ENCODE measurements at places on chromosomes 16 and 17.

DNA sequence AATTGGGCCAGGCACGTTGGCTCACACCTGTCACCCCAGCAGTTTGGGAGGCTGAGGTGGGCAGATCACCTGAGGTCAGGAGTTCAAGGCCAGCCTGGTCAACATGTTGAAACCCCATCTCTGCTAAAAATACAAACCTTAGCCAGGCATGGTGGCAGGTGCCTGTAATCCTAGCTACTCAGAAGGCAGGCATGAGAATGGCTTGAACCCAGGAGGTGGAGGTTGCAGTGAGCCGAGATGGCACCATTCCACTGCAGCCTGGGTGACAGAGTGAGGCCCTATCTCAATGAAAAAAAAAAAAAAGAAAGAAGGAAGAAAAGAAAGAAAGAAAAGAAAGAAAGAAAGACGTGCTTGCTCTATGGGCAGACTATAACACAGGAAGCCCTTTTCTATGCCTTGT, 84.4 kb downstream of the FOXL1 start:
- DNase-seq, result no peak
- no peak overlapping the region for H3K27ac ChIP-seq
- peaks cover 10% of the 10 kb centered on the region for H3K4me1 ChIP-seq
- H3K36me3 ChIP-seq, result no peaks in the 10 kb centered on the region

GRCh38 chr16:82882982-82883835, 256.4 kb downstream of the CDH13 start:
- no peaks in the 10 kb centered on the region for H3K4me1 ChIP-seq
- no peaks in the 10 kb centered on the region for H3K36me3 ChIP-seq
- H3K4me3 ChIP-seq, result no peak overlapping the region

DNA sequence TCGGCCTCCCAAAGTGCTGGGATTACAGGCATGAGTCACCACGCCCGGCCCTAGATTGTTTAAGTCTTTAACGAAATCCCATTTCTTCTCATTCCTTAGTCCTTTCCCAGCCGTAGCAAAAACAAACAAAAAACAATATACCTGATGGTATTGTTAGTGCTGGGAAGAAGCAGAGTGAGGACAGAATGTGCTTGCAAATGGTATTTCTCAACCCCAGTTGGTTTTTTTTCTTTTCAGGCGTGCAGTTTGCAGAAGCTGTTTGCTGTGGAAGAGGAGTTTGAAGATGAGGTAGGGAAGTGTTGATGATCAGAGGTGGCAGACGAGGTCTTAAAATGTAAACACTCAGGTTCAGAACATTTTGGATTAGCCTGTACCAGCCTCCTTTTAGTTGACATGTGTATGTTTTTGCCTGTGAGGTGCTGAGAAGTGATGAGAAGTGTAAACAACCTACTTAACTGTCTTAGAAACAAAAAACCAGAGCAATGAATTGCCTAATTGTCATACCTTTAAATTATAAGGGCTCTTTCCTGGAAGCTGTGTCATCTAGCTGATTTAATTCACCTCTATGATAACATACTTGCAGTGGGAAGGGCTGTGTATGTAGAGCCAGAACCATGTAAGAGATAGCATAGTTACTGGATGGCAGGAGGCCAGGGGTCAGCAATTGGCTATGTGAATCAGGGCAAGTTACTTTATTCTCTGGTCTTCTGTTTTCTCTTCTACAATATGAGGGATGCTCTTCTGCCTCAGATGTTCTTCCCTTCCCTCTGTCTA, 3.4 kb downstream of the HROB start:
- no peaks in the 10 kb centered on the region for H3K27me3 ChIP-seq
- H3K36me3 ChIP-seq, result peaks cover 6% of the 10 kb centered on the region
- no peak overlapping the region for H3K4me3 ChIP-seq
- H3K27ac ChIP-seq, result no peak overlapping the region
- DNase-seq, result no peak

DNA sequence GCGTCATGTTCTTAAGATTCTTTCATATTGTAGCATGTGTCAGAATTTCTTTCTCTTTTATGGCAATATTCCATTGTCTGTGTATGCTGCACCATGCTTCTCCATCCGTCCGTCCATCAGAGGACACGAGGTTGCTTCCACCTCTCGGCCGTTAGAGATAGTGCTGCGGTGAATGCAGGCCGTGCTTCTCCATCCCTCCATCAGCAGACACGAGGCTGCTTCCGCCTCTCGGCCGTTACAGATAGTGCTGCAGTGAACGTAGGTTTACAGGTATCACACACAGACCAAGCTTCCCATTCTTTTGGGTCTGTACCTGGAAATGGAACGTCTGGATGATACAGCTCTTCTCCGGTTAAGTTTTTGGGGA, 113.5 kb downstream of the CMIP start:
- H3K4me3 ChIP-seq, result no peak overlapping the region
- no peaks in the 10 kb centered on the region for H3K4me1 ChIP-seq
- H3K36me3 ChIP-seq, result no peaks in the 10 kb centered on the region
- DNase-seq, result no peak

GRCh38 chr17:40311575-40311974, 2.6 kb downstream of the RARA start:
- no peaks in the 10 kb centered on the region for H3K36me3 ChIP-seq
- peak overlapping the region; percentile 72 for H3K27ac ChIP-seq
- H3K27me3 ChIP-seq, result no peaks in the 10 kb centered on the region
- no peak overlapping the region for H3K4me3 ChIP-seq

DNA sequence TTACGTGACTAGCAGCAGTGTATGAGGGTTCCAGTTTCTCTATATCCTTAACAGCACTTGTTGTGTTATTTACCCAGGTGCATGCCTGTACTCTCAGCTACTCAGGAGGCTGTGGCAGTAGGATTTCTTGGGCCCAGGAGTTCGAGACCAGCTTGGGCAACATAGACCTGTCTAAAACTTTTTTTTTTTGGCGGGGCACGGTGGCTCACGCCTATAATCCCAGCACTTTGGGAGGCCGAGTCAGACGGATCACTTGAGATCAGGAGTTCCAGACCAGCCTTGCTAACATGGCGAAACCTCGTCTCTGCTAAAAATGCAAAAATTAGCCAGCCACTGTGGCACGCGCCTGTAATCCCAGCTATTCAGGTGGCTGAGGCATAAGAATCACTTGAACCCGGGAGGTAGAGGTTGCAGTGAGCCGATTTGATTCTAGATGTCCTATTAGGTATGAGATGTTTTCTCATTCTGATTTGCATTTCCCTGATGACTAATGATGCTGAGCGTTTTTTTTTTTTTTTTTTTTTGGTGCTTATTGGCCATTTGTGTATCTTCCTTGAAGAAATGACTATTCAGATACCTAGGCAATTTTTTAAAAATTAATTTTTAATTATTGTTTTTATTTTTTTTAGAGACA, 13.4 kb downstream of the CASC3 start:
- no peak for DNase-seq
- H3K36me3 ChIP-seq, result peaks cover 17% of the 10 kb centered on the region
- H3K27ac ChIP-seq, result no peak overlapping the region
- no peak overlapping the region for H3K4me3 ChIP-seq
- H3K27me3 ChIP-seq, result no peaks in the 10 kb centered on the region
- peaks cover 5% of the 10 kb centered on the region for H3K4me1 ChIP-seq

- peaks cover 2% of the 10 kb centered on the region for H3K4me1 ChIP-seq
- H3K4me3 ChIP-seq, result peak overlapping the region; percentile 5
- DNase-seq, result peak; percentile 14
These were observed 479 bp downstream of the IRX6 start for GRCh38 chr16:55324285-55325079.

DNA sequence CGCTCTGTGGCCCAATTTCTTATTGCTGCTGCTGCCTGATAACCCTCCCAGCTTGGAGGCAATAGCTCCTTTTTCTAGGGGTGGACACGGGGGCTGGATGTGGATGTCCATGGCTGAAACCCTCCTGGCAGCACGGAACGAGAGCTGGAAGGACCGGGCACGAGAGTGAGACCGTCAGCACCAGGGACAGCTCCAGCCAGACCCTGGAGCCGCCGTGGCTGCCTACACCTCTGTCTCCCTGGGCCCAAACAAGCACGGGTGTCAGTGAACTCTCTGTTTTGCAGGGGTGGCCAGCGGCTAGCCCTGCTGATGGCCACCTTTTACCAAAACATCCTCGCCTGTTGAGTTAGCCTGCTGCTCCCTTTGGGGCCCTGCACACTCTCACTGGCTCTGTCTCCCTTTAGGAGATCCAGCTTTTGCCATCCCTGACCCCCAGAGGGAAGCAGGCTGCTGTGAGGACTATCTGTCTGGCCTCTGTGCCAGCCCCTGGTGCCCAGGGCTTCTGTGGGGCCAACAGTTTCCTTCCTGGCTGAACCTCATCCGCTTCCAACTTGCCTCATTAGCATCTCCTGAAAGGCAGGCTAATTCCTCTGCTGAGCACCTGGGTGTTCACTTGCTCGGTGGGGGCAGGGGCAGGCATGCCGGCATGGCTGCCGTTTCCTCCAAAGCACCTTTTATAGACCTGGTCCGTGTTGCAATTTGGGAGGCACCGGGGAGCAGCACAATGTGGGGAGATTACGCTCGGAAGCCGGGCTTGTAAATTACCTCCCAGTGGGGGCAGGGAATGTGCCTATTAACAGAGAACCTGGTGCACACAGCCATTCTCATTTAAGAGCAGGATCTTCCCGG, 118.1 kb downstream of the ENGASE start:
- no peaks in the 10 kb centered on the region for H3K4me1 ChIP-seq
- H3K27ac ChIP-seq, result no peak overlapping the region
- H3K4me3 ChIP-seq, result no peak overlapping the region
- DNase-seq, result peak; percentile 52

- H3K27me3 ChIP-seq, result no peaks in the 10 kb centered on the region
- no peak overlapping the region for H3K27ac ChIP-seq
- no peak overlapping the region for H3K4me3 ChIP-seq
- DNase-seq, result no peak
- H3K4me1 ChIP-seq, result no peaks in the 10 kb centered on the region
These were observed 6.6 kb upstream of the CNGB1 start for GRCh38 chr16:57977418-57978069.

- peaks cover 10% of the 10 kb centered on the region for H3K4me1 ChIP-seq
- peaks cover 1% of the 10 kb centered on the region for H3K36me3 ChIP-seq
- H3K27ac ChIP-seq, result no peak overlapping the region
- no peaks in the 10 kb centered on the region for H3K27me3 ChIP-seq
These were observed 115.6 kb downstream of the CCDC182 start for GRCh38 chr17:57629470-57629869.

DNA sequence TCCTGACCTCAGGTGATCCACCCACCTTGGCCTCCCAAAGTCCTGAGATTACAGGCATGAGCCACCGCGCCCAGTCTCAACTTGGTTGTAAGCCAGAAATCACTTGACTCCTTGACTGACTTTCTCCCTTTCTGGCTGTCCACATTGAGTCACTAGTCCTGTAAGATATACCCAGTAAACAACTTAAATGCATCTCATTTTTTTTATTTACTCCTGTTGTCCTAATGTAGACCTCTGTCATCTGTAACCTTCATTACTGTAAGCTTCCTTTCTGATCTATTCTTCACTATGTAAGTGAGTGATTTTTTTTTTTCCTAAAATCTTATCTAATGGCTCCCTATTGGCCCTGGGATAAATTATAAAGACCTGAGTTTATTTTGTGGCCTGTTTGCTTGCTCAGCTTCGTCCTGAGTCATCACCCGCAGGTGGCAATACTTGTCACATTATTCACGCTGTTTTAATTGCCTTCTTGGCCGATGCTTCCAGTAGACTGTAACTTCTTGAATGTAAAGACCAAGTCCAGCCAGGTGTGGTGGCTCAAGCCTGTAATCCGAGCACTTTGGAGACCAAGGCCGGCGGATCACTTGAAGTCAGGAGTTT, 41.0 kb downstream of the PAFAH1B1 start:
- no peak for DNase-seq
- no peaks in the 10 kb centered on the region for H3K4me1 ChIP-seq
- no peak overlapping the region for H3K4me3 ChIP-seq
- peaks cover 6% of the 10 kb centered on the region for H3K36me3 ChIP-seq
- no peaks in the 10 kb centered on the region for H3K27me3 ChIP-seq

- no peak overlapping the region for H3K4me3 ChIP-seq
- H3K36me3 ChIP-seq, result no peaks in the 10 kb centered on the region
- no peaks in the 10 kb centered on the region for H3K27me3 ChIP-seq
- H3K4me1 ChIP-seq, result no peaks in the 10 kb centered on the region
These were observed 74.1 kb downstream of the MYH11 start for GRCh38 chr16:15782573-15783365.

- DNase-seq, result peak; percentile 69
- H3K4me3 ChIP-seq, result no peak overlapping the region
- no peaks in the 10 kb centered on the region for H3K27me3 ChIP-seq
These were observed 55.6 kb downstream of the BAIAP2 start for GRCh38 chr17:81090361-81091136.

GRCh38 chr17:797236-797840, 15.2 kb downstream of the MRM3 start:
- H3K4me3 ChIP-seq, result no peak overlapping the region
- peaks cover 20% of the 10 kb centered on the region for H3K4me1 ChIP-seq
- peaks cover 5% of the 10 kb centered on the region for H3K36me3 ChIP-seq
- H3K27ac ChIP-seq, result peak overlapping the region; percentile 61

DNA sequence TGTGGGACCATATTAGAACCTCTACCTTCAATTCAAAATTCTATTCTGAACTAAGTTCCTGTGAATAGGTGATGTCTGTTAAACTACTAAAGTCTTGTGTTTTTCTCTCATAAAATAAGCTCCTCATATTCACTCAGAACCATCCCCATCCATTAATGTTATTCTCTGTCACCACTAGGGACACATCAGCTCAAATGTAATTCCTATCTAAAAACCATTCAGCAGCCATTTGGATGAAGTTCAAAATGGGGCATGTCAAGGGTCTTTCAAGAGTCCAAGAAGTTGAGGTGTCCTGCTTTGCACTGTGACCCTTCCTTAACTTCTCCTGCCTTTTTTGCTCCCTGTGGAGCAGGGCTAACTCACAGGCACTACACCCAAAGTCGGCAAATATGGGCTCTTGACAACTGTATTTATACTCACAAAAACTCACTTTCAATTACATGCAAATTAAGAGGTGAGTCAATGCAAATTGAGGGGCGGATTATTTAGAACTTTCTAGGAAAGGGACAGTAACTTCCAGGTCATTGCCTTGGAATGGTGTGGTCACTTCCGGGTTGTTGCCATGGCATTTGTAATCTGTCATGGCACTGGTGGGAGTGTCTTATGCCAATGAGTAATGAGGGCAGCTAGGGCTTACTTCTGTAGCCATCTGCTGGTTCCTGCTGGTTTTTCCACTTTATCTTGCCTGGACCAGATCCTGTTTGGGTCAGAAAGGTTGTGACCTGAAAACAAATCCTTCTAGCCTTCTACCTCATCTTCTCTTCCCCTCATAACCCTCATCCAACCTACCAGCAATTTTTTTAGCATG, 128.2 kb upstream of the COX10 start:
- H3K4me1 ChIP-seq, result no peaks in the 10 kb centered on the region
- H3K27me3 ChIP-seq, result no peaks in the 10 kb centered on the region
- no peak overlapping the region for H3K4me3 ChIP-seq
- no peaks in the 10 kb centered on the region for H3K36me3 ChIP-seq

DNA sequence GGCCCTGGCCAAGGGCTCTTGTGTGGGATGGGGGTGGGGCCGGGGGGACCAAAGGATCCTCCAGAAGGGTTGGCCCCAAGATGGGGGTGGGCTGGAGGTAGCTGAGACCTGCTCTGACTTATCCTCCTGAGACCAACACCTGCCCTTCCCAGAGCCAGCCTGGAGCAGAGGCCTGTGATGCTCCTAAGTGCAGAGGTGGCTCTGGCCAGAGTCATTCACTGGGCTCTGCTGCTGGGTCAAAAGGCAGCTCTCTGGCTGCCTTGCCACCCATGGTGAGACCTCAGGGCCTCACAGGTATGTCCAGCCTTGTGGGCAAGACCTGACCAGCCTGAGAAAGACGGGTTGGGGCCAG, 393 bp downstream of the SERPINF2 start:
- H3K27ac ChIP-seq, result peak overlapping the region; percentile 39
- DNase-seq, result no peak
- no peaks in the 10 kb centered on the region for H3K4me1 ChIP-seq
- no peaks in the 10 kb centered on the region for H3K36me3 ChIP-seq

- H3K36me3 ChIP-seq, result peaks cover 63% of the 10 kb centered on the region
- DNase-seq, result no peak
- peaks cover 7% of the 10 kb centered on the region for H3K4me1 ChIP-seq
- no peak overlapping the region for H3K27ac ChIP-seq
These were observed 5.6 kb downstream of the PHB1 start for GRCh38 chr17:49409066-49409465.

Data from lung (tissue), 17 donors.